Esophagus squamous epithelium (tissue), 5 donors: ENCODE measurements at places on chromosomes 6 and 20. TPM values are rescaled to one million over a fixed set of nuclear protein-coding genes. Genes with fewer than 3 reads are reported as not detected.

DNA sequence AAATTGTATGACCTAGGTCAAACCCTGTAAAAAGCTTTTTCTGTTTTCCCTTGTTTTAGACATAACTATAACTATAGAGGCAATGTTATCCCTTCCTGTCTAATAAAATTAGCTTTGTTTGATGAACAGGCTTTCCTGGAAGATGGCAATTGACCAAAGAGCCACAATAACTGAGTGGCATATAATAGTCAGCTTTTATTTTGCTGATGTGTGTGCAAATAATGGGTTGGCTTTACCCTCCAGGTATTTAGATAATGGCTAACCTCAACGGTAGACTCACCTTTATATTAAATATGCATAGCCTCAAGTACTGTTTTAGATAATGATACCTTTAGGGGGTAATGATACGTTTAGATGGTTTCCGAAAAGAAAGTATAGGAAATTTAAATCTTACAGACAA is 15.0 kb downstream of the TBXT start:
- DNase-seq = no peak

GRCh38 chr6:126170978-126171382 is 168.9 kb upstream of the CENPW start:
- no peak for DNase-seq

DNA sequence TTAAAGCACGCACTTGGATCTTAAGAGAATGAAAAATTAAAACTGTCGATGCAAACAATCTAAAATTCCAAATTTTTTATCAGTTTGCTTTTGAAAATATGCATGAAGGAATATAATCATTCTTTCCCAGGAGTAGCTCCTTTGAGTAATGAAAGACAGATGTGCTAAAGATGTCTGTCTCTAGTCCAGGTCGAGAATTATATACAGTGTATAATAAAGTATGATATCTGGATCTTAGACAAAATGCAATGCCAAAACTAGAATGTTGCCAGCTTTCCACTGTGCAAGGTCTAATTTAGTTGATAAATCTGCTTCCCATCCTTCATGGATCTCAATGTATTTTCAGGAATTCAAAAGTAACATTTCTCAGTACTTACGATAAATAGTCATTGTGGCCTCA is 65.1 kb upstream of the ADGRG6 start:
- no peak for DNase-seq

GRCh38 chr6:79403563-79403962 is 133.7 kb downstream of the LCA5 start:
- DNase-seq = no peak

DNA sequence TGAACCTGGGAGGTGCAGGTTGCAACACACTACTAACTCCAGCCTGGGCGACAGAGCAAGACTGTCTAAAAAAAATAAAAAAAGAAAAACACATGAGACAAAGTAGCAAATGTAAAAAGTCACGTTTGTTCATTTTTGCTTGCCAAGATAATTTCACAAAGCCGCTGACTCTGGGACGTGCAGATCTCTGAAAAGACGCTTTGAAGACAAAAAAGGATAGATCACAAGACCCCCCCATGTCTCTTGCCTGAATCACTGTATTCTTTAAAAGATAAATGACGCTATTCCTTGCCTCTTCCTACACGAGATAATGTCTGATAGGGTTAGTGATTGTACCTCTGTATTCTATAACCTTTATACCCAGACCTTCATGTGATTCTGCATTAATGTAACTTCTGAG is 23.3 kb upstream of the STXBP5 start:
- DNase-seq = no peak

- DNase-seq = no peak
Observed at GRCh38 chr6:37110500-37111461, 59.2 kb upstream of the PIM1 start.

- no peak for DNase-seq
Observed at GRCh38 chr6:5061152-5061551, 24.0 kb upstream of the PPP1R3G start.

GRCh38 chr6:98384801-98385200 is 449.6 kb upstream of the POU3F2 start:
- no peak for DNase-seq

DNA sequence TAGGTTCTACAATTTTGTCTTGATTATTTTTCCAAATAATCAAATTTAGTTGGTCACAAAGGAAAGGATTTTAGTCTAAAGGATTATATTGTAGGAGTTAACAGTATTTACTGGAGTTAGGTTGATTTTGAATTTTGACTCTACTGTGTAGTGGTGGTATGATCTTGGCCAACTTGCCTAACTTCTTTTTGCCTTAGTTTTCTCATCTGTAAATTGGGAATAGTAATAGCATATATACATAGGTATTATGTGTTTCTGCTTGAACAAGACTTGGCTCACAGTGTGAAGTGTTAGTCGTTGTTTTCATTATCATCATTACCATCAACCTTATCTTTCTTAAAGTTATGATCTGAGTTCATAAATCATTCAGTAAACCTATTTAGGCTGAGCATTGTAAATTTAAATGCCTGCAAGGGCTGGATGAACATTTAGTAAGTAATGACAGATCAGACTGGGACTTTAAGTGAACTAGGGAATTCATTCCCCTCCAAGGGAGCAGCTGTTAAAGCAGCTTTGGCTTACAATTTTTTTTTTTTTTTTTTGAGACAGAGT is 11.2 kb downstream of the ITCH start:
- no peak for DNase-seq

DNA sequence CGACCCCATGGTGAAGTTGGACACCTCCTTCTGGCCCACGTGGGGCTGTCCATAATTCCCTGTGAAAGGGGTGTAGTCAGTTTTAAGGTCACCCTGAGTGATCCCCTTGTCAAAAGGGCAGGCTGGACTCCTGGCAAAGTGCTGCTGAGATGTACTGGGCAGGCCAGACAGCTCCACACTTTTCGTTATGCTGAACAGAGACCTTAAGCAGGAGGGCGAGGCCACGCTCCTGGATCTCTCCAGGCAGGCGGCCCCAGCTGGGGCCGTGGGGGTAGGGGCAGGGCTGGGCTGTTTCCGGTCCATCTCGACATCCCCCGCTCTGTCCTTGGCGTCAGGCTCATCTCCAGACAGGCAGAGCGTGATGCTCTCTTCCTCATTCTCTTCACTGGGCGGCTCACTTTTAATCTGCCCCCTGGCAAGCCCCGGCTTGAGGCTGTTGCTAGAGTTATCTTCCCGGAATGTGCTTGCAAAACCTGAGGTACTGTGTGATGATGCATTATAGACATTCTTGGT is 56.7 kb downstream of the GJA10 start:
- no peak for DNase-seq

GRCh38 chr6:111951497-111952085 is 78.3 kb upstream of the FYN start:
- DNase-seq = no peak

DNA sequence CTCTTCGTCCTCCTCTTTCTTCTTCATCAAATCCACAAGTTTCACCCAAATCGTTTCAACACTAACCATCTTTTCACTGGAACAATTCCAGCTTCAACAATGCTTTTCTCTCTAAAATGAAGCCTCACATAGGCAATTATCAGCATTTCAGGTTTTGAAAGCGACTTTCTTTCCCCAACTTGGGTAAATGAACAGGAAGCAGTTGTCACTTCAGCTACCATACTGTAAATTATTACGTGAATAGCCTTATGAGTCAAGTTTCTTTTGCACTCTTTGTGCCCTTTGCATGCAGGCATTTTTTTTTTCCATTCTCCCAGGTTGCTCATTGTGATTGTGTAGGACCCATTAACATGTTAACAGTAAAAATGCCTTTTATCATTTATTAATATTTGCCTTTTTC is 121.7 kb upstream of the BTBD3 start:
- DNase-seq = no peak

DNA sequence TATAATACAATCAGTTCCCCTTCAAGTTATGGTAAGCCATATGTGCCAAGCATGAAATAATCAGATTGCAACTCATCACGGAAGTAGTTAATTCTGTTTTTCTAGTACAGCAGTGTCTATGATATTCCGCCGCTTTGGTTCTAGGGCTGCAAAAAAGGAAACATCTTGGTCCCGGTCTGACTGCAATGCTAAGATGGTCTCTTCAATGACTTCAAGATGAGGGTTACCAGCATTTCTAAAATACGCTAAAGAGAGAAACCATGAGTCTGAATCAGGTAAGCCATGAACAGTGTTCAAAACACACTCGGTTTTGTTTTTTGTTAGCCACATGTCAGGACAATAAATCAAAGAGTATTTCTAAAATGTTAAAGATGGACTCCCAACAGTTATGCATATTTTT is 3.2 kb upstream of the ANKRD60 start:
- no peak for DNase-seq

- DNase-seq = no peak
Observed at GRCh38 chr20:1669304-1669703, 11.7 kb upstream of the SIRPG start.

DNA sequence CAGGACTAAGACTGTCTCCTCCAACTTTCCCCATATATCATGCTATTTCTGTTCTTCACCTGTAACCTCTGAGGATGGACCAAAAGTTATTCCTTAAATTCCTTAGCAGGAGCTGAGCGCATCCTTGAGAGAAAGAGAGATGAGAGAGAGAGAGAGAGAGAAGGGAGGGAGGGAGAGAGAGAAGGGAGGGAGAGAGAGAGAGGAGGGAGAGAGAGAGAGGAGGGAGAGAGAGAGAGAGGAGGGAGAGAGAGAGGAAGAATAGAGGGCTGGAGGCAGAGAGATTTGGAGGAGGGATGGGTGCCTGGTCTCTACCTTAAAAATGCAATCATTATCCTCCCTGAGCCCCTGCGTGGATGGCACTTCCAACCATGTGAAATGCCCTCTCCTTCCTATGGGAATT is 73.6 kb downstream of the BMP2 start:
- no peak for DNase-seq

GRCh38 chr20:44896583-44896982 is 11.1 kb downstream of the YWHAB start:
- no peak for DNase-seq

- DNase-seq = no peak
Observed at GRCh38 chr6:159680104-159680503, 12.9 kb downstream of the SOD2 start.

DNA sequence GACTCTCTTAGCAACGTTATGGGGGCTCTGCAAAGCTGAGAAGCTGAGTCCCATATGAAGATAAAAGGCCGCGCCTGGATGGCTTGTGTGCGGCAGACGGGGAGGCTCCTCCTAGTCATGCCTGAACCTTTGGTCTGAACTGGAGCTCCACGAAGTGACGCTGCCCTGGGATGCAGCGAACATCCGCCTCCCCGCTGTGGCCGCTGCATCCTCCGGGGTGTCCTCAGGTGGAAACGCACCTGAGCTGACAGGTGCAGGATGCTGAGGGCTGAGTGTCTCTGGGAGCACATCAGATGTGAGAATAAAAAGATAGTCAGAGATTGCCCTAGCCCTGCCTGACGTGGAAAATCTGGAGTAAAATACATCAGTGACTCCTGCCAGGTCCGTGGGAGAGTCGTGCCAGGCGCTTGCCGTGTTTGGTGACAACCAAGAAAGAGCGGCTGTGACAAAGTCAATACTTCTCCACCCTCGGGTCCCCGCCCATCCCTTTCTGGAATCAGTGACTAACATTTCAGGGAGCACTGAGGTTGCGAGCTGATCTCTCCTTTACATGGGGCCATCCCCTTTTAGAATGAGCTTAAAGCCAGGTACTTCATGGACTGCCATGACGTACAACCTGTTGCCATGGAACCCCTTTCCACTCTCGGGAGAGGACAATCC is 162.8 kb upstream of the AFDN start:
- DNase-seq = no peak

DNA sequence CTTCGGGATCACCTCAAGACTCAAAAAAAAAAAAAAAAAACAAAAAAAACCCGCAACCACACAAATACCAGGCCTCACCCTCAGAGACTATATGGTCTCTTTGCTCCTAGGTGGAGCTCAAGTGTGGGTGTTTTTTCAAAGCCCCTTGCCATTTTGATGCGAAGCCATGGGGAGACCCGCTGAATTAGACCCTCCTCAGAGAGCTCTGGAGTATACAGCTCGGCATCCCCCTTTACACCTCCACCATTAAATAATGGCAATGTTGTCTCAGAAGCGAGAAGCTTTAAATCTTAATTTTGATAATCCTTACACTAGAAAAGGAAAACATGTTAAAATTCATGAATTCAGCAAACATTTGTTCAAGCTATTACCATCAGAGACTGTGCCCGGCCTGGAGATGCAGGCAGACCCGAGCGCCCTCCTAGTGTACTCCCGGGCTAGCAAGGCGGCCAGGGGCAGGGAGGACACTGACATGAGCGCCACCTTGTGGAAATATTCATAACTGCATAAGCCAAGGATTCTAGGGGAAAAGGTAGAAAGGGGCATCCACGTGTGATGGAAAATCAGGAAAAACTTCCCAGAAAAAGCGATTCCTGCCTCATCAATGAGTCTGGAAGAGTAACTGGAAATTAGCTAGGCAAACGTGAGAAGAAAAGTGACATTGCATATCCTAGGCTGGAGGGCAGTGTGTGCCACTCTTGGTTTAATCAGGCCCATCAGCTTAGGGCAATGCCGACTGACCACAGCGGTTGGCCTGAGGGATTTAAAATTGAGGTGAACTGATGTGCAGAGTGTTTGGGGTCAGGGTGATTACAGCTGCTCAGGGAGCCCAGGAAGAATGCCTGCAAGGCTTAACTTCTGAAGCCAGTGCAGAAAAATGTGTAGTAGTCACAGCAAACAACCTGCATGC is 72.5 kb downstream of the B3GAT2 start:
- no peak for DNase-seq

DNA sequence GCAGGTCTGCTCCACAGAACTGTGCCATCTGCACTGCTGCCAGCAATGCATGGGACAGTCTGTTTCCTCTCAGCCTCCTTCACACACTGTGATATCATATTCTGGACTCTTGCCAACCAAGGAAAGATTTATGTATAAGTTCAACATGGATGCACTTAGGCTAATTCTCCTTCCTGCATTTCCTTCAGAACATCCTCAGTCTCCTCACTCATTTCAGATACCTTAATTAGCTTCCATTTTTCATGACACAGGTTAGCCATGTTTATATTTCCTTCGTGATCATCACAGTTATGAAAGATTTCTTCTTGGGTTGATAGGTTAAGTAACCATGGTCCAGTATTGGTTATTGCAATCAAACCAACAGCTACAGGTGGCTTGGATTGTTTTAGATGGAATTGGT is 46.4 kb upstream of the DDR1 start:
- DNase-seq = no peak

GRCh38 chr6:107716688-107717089 is 107.4 kb downstream of the SCML4 start:
- DNase-seq = no peak

GRCh38 chr20:56433221-56433879 is 21.3 kb downstream of the CASS4 start:
- DNase-seq = no peak

KCNK16 gene
- total RNA-seq = not detected

ASIP gene
- total RNA-seq = not detected

NANP gene
- total RNA-seq = 4.8 TPM

MUC21 gene
- total RNA-seq = 220 TPM

SPDEF gene
- total RNA-seq = not detected

ULBP3 gene
- 2.1 TPM for total RNA-seq

RIPK1 gene
- 23.9 TPM for total RNA-seq

SLC35D3 gene
- total RNA-seq = not detected

TMEM74B gene
- total RNA-seq = 0.13 TPM

EPPIN gene
- not detected for total RNA-seq

MAP3K4 gene
- total RNA-seq = 38.0 TPM

TMEM14C gene
- 91.0 TPM for total RNA-seq

PAX1 gene
- total RNA-seq = not detected
